ENCODE measurements at places on chromosomes 1 and 21.

- no peak for DNase-seq
These were observed 20.9 kb downstream of the SLC26A9 start for GRCh38 chr1:205922314-205922713.

DNA sequence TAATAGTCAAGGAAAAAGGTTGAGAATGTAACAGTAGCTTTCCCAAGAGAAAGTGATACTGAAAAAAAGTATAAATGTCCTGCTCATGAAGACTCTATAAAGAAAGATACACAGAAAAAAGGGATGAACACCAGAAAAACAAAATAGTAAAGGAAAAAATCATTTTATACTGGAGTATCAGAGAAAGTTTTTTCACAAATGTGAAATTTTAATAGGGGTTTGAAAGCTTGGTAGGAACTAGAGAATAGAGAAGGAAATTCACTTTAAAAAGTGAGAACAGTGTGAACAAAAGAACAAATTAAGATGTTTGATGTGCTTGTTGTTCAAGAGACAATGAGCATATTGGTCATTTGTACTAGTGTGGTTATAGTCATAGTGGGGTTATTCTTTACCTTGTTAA, 25.6 kb downstream of the UCHL5 start:
- DNase-seq = no peak

DNA sequence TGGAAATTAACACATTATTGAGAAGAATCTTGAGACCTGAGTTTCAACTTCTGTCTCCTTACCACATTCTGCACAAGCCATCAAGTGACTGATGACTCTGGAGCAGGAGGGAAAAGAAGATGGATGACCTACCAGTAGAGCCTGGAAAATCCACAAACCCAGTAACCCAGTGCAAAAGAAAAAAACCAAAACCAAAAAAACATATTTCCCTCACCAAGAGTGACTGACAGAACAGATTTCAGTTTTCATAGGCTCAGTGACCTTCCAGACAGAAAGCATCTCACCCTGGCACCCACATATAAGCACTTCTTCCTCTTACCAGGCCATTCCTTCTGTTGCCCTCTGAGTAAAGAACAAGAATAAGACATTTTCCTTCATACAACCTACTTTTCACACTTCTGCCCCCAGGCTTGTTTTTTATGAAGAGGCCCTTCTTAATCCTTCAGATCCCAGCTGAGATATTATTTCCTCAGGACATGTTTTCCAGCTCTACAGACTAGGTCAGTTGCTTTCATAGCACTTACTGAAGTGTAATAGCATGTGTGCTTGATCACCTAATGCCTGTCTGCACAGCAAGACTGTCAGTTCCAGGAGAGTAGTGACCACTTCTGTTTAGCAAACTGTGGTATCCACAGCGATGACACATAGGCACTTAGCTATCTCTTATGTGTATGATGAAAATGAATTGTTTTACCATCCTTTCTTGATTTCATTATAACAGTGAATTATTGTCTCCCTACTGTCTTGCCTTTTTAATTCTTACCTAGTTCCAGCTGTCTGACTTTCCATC, 4.0 kb downstream of the TSACC start:
- no peak for DNase-seq

DNA sequence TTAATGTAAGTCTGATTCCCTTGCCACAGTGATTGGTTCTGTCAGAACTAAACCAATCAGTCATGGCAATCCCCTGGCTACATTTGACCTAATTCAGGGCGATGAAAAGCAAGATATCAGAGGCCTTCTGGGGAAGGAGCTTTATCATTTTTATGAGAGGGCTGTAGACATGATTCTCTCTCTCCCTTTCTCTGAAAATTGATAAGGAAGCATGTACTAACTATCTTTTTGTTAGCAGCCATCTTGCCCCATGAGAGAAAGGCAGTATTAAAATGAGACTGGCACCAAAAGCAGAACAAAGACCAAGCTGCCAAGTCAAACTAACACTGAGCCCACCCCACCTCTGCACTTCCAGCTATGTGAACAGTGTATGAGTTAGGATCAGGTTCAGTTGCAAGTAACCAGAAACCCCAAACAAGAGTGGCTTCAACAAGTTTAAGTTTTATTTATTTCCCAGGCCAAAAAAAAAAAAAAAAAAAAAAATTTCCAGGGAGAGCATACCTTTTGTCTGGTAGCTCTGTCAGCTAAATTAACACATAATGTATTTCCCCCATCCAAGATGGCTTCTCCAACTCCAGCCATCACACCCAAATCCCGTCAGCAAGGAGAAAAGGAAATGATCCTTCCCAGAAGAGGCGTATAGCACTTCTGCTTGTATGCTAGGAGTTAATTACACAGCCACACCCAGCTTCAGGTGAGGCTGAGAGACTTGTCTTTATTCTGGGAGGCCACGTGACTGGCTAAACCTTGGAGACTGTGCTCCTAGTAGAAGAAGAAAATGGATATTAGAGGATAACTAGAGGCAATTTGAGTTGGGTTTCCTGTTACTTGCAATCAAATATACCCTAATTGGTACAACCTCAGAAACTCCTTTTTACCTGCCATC, 105.8 kb upstream of the RALGPS2 start:
- DNase-seq = no peak

- DNase-seq = no peak
These were observed 775 bp downstream of the TMEM125 start for GRCh38 chr1:43270421-43271095.

- no peak for DNase-seq
These were observed 30.0 kb upstream of the PM20D1 start for GRCh38 chr1:205879974-205880373.
